ENCODE measurements at places on chromosomes 16 and 17.
A peak's percentile ranks its signal among the peaks of the same experiment; 100 is the strongest.

GRCh38 chr16:23015580-23015979 is 133.7 kb downstream of the USP31 start:
- no peak for DNase-seq

GRCh38 chr16:66137853-66138252 is 228.6 kb upstream of the CDH5 start:
- no peak for DNase-seq

- DNase-seq: no peak
These were observed 215.7 kb upstream of the CIBAR2 start for GRCh38 chr16:85327731-85328675.

DNA sequence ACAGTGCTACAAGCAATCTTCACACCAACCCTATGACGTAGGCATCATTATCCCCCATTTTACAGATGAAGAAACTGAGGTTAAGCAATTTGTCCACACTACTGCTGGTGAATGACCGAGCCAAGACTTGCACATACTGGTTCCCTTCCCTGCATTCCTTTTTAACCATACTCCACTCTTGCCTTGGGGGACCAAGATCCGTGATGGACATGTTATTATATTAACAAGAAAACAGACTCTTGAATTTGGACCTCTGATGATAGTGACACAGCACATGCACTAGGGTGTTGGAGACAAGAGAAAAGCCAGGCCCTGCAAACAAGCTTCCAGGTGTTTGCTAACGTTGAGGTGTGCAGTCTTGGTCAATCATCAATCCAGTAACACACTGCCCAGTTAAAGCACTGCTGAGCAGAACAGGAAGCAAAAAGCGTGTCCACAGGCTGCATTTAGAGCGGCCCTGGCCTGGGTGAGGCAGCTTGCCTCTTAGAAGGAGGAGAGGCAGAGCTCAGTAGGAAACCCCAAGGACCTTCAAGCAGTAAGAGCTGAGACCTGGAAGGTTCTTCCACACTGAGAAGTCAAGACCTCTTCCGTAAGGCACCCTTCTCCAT is 36.7 kb downstream of the HNF1B start:
- no peak for DNase-seq

- DNase-seq: no peak
These were observed 29.0 kb downstream of the ZC3H18 start for GRCh38 chr16:88599092-88599733.

DNA sequence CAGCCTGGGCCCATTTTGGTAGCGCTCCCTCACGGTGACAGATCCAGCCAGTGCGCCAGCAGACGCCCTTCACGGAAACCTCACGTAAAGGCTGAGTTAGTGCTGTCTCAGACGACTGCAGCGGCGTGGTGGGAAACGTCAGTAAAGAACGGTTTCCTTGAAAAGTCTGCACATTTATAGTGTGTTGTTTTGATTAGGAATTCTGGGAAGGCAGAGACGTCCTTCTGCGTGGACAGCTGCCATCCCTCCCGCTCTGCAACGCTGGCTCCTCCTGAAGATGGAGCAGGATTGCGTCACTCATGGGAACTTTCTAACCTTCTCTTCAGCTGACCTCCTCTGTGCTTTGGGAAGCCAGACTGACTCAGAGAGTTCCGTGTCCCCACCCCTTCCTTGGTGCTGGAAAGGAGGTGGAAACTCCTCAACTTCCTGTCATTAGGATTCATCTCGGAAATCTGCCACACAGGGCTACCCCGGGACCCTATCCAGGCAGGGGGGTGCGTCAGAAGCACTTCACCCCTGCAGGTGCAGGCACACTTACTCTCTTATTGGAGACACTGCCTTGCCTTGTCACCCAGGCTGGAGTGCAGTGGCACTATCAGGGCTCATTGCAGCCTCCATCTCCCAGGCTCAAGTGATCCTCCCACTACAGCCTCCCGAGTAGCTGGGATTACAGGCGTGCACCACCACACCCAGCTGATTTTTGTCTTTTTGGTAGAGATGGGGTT is 24.3 kb upstream of the CRISPLD2 start:
- no peak for DNase-seq

DNA sequence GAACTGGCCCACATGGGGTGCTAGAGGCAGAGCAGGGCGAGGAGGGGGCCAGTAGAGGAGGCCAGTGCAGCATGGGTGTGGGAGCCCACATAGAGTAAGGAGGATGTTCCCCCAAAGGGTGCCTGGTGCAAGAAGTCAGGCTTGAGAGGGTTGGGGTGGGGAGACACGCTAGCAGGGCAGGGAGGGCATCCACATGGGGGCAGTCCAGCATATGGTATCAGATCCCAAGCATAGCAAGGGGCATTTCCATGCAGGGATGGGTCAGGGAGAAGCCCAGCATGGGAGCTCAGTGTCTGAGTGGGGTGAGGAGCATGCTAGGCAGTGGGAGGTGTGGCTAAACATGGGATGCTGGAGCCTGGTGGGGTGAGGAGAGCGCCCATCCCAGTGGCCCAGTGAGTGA is 213.7 kb downstream of the COPRS start:
- no peak for DNase-seq

- DNase-seq: no peak
These were observed 352.2 kb upstream of the TNRC6C start for GRCh38 chr17:77606146-77606864.

- peak; percentile 73 for DNase-seq
These were observed at the start of gene SRCAP for GRCh38 chr16:30698816-30699614. Gene SRCAP, plus strand, starts transcription at chr16:30699171. Its CDS starts 1,654 bp downstream, at chr16:30700825.

GRCh38 chr16:86297866-86298757 is 212.2 kb upstream of the FOXF1 start:
- no peak for DNase-seq

DNA sequence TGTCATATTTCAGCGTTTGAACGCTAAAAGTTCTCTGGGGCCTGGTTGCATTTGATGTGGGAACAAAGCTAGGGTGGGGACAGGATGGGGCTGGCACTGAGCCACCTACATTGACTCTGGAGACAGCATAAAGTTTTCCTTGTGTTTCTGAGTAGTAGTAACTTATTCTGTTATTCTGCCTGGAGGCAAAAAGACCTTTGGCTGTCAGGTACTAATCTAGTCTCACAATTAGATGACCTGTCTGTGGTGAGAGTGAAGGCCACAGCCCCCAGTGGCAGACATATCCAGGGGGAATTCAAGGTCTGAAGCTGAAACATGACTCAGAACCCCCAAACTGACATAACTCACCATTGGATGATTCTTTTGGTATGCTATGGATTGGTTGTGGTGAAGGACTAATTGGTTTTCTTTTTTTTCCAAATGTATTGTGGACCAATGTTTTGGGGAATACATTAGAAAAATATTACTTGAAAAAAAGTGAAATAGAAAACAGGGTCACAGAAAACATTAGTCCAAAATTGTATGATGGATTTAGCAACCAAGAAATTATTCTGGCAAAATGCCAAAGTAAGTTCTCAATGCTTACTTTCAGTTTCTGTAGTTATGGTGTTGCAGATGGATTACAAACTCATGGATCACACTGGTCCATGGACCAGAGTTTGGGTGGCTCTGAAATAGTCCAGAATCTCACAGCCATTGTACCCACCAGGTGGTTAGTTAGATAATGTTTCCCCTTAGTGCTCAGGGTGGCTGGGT is 10.5 kb upstream of the SALL1 start:
- DNase-seq: no peak

GRCh38 chr17:79026376-79027273 is 2.7 kb downstream of the C1QTNF1 start:
- no peak for DNase-seq

DNA sequence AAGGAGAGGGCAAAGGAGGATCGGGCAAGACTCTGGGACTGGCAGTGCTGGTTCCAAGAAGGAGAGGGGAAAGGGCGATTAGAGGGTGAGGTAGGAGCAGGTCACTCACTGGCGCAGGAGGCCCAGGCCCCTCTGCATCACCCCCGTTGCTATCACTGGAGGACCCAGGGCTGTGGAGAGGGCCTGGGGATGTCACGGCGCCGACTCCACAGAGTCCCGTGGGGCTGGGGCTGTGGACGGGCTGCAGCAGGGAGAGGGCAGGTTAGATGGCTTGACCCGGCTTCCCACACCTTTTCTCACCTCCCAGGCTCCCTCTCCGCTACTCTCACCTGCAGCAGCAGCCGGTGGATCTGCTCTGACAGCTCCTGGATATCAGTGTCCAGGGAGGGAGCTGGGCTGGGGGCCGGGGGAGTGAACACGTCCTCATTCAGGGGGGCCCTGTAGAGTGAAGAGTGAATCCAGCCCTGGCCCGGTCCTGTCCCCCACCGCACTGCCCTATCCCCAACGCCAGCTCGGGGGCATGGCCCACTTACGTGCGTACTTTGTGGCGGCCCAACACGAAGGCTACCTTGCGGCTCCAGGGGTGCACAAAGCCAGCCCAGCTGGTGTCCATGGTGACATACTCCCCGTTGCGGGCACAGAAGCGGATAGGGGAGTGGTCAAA is 4.9 kb downstream of the PER1 start:
- DNase-seq: no peak

DNA sequence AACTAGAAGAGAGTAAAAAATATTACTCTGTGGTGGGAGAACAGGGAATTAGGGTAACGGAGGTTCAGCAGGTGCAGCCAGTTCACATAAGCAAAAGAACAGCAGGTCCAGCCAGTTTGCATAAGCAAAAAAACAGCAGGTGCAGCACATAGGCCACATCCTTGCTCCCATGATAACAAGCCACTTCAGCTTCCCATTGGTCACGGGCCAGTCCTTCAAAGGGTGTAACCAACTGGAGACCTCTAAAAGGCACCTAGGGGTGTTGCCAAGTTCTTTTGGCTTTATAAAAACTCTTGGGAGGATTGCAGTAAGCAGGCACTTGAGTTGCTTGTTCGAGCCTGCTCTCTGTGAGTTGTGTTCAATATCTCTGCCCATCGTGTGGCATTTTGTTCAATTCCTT is 488.1 kb downstream of the XYLT1 start:
- no peak for DNase-seq

DNA sequence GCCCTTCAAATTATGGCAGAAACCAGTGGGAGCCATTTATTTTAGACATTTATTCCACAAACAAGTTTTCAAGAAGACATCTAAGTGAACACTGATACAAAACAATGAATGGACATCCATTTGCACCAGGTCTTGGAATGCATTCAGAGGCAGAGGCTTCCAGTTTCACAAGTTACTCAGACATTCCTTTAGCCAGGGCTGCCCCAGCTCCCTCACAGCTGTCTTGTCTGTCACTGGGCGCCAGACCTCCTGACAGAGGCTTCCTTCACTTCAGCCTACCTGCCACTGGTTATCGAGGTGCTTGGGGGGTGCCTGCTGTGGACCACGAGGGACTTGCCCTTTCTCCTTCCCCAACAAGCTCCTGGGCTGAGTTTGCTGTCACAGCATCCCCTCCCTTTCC is 19.2 kb downstream of the AQP8 start:
- no peak for DNase-seq

DNA sequence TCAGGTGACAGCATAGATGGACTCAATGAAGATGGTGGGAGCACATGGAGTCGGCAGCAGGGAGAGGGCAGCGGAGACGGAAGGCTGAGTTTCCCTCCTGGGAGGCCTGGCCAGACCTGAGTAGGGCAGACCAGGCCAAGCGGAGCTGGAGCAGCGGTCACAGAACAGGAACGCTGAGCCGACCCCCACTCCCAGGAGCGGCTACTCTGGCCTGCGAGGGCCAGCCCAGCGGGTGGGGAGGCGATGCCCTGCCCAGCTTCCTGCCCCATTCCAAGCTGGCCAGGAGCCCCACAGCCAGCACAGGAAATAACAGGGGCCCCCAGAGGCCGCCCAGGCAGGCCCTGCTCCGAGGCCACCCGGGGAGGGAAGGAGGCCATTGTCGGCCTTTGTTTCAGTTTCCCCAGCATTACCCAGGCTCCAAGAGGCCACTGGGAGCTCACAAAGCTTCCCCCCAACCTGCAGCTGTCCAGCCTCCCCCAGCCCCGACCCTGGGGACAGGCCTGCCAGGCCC is 79.8 kb downstream of the ZNF423 start:
- DNase-seq: no peak

DNA sequence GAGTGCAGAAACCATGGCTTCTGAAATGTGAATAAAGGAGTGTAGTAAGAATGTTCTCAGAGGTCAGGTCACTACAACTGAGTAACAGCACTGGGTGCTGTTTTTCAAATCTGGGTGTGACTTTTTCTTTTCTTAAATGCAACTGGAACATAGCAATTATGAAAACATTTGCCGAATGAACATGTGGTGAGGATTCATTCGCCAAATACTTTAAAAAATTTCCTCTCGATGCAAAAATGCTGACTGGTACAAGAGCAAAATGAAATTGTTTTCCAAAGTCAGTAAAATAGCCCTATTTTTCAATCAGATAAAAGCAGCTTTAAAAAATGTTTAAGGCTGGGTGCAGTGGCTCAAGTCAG is 18.6 kb downstream of the ZDHHC7 start:
- no peak for DNase-seq

- no peak for DNase-seq
These were observed 11.7 kb downstream of the CAVIN1 start for GRCh38 chr17:42411361-42411760.

GRCh38 chr17:49508061-49508865 is 13.2 kb downstream of the NGFR start:
- DNase-seq: no peak

DNA sequence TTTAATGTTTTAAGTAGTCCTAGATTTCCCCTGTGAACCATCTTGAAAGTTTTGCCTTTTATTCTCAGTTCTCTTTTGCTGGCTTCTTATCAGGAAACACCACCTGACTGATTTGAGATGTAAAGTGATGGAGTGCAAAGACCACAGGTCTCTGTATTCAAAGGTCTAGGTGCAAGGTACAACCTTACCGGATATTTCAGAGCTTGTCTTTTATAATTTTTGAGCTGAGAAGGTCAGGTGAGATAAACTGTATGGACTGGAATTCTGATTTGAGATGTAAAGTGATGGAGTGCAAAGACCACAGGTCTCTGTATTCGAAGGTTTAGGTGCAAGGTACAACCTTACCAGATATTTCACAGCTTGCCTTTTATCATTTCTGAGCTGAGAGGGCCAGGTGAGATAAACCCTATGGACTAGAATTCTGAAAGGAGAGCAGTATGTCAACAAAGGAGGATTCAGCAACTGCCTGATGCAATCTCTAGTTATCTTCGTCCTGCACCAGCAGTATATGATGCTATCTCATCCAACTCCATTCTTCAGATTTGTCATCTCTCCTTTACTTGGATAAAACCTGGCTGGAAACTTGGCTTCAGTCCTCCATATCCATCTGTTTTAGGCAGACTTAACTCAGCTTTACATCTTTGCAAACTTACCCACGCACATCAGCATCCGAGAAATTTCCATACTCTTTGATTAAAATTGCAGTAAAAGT is 64.3 kb downstream of the CENPV start:
- DNase-seq: no peak

GRCh38 chr17:8475781-8476180 is 40.1 kb downstream of the NDEL1 start:
- no peak for DNase-seq

Measured in activated T-helper 1 cell treated with anti-CD3 and anti-CD28 coated beads, Interleukin-2, amount 50 U/mL, for 16 hours (primary cell).